ENCODE measurements at places on chromosomes 16 and 17. TPM values are rescaled to one million over a fixed set of nuclear protein-coding genes. Genes with fewer than 3 reads are reported as not detected.

GRCh38 chr16:35636480-35637230 is 2177.2 kb downstream of the TP53TG3F start:
- no peak for DNase-seq

- DNase-seq = peak; percentile 13
Observed at GRCh38 chr17:81160306-81160705, 5.0 kb upstream of the PVALEF start.

DNA sequence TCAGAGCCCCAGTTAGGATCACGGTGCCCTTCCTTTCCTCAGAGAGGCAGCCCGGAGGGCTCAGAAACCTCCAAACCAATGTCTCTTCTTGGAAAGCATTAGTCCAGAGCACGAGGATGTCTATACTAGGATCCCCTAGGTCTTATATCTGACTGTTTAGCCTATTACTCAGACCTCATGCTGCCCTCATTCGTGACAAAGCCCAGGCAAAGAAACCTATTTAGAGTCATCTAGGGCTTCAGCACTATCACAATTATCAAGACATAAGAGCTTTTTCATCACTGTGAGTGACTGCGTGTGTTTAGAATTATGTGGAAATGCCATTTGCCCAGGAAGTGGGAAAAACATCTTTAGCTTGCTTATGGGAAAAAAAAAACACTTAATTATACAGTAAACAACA is 159.8 kb upstream of the NOL11 start:
- no peak for DNase-seq

DNA sequence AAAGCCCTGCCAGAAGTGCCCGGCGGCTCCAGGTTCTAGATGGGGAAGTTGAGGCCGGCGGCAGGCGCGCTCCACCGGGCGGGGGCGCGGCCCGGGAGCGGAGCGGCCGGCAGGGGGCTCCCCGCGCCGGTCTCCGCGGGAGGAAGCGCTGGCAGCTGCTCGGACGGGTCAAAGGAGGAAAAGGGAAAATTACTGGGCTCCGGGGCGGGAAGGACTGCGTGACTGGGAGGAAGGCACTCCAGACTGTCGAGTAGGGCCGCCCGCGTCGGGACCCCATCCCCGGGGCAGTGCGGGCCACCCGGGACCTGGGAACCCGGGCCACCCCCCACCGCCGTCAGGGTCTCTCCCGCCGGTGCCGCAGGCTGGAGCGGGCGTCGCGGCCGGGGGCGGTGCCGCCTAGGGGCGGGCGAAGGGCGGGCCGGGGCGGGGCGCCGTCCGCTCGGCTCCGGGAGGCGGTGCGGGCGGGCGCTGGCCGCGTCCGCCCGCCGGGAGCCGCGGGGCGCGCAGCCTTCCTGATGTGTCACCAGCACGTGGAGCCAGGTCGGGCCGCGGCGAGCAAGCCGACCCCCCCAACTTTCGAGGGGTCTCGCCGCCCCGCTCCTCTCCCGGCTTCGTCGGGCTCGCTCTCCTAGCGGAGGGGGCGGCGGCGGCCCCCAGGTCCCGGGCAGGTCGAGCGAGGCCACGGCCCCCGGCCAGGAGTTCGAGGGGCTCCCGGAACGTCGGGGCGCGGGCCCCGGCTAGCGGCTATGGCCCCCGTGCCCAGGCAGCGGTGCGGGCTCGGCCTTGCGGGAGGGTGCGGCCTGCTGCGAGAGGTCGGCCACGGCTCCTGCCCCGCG is 167.5 kb downstream of the RAB11FIP4 start:
- DNase-seq = peak; percentile 73

DNA sequence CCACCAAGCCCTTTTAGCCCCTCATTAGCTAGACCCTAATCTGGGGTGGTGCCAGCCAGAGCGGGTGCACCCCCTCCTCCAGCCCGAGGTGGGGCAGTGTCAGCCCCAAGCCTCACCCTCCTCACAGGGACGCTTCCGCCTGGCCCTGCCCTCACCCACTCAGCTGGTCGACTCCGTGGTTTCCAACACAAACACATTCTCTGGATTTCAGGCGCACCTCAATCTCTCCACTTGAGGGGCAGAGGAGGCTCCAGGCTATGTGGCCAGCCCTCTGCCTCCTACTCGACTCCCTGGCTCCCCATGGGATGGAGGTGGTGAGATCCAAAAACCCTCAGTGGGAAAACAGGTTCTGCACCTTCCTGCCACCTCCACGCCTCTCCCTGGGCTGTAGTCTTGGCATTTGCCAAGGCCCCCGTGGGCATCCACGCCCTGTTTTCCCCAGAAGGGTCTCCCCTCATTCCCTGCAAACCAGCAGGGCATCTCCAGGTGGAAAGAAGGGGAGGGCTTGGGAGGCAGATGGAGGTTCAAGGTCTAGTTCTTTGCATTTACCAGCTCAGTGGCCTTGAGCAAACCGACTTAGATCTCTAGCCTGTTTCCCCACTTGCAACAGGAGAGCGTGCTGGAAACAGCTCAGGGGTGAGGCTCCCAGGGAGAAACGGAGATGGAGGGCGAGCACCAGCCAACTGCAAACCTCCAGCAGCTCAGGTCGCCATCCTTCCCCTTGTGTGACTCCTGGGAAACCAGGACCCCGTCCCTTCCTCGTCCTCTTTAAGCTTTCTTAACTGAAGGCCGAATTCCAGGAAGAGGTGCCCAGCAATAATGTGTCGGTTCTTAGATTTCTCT is 1.7 kb downstream of the EMP2 start:
- DNase-seq = no peak

Gene C16orf92
- total RNA-seq = not detected
